Central memory CD4-positive, alpha-beta T cell (primary cell): ENCODE measurements at places on chromosomes 4 and X.

- DNase-seq: no peak
Observed at GRCh38 chr4:150525321-150525868, 56.6 kb upstream of the MAB21L2 start.

DNA sequence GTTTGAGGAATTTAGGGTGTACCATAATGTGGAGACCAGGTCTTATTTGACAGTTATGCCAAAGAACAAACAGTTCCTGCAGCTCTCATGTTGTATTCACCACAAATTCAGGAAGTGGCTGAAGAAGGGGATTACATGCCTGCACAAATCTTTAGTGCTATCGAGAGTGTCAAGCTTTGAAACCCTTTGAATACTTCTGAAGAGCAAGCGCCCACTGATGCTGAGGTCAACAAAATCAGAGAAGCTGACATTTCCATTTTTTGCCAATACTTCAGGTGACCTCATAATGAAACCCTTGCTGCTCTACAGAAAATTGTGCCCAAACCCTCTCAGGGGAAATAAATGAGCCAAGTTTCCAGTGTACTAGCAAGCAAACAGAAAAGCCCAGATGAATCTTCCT is 28.4 kb downstream of the PAK3 start:
- no peak for DNase-seq

GRCh38 chr4:152065545-152065944 is 304.7 kb upstream of the GATB start:
- no peak for DNase-seq

GRCh38 chrX:10756441-10756840 is 136.1 kb upstream of the MID1 start:
- DNase-seq: no peak

- no peak for DNase-seq
Observed at GRCh38 chrX:147736045-147736444, 175.7 kb upstream of the FMR1 start.

DNA sequence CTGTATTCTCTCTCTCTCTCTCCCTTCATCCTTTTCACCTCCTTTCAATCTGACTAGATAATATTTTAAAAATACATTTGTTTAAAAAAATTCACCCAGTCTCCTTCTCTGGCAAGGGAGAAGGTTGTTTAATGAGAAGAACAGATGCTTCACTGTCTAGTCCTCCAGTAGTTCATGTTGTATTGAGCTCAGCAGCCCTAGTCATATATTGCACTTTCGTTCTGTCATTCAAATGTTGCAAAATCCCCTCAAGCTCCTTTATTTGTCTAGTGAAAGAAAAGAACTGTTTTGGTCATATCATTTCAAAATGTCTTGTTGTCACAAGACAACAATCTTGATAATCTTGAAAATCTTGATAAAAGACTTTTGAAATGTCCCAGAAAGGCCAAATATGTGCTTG is 248.0 kb downstream of the GALNTL6 start:
- no peak for DNase-seq

GRCh38 chrX:129963729-129964128 is 18.7 kb upstream of the BCORL1 start:
- no peak for DNase-seq

DNA sequence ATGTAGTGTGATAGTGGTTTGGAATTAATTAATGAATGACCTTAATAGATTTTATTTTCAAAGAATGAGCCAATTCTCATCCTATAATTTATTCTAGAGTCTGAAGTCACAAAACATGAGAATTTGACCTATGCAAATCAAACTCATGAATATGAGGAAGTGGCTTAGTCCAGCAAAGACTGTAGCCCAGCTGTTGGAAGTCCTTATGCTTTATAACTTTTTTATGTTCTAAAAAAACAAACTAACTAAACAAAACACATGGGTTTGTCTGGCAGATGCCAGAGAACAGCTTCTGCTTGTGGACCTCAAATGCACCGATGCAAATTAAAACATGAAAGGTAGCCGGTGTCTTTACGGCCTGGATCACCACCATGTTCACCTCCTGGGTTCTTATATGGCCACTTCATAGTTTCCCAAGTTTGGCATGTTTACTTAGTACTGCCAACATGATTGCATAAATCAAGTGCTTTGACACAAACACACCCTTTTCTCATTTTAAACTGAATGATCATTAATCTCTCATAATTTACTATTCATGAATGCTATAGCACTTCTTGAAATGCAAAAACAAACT is 277.4 kb downstream of the PAPSS1 start:
- DNase-seq: no peak

DNA sequence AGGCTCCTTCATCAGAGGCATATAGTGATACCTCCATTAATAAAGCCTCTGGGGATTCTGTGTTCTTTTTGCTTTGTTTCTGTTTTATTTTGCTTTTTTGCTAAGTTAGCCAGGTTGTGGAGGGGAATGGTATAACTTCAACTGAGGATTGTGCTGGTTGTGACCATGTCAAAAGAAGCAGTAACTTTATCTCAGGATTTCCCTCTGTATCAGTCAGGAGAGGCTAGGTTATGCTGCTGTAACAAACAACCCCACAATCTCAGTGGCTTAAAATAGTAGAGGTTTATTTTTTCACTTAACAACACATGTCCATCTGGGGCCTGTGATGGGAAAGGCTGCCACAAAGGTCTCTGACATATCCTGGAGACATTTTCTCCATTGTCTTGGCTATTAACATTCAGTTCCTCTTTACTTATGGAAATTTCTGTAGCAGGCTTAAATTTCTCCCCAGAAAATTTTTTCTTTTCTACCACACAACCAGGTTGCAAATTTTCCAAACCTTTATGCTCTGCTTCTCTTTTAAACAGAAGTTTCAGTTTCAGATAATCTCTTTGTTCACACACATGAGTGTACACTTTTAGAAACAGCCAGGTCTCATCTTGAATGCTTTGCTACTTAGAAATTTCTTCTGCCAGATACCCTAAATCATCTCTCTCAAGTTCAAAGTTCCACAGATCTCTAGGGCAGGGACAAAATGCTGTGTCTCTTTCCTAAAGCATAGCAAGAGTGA is 64.7 kb downstream of the UCHL1 start:
- DNase-seq: no peak

- no peak for DNase-seq
Observed at GRCh38 chr4:59243038-59243437, 1957.1 kb upstream of the ADGRL3 start.

DNA sequence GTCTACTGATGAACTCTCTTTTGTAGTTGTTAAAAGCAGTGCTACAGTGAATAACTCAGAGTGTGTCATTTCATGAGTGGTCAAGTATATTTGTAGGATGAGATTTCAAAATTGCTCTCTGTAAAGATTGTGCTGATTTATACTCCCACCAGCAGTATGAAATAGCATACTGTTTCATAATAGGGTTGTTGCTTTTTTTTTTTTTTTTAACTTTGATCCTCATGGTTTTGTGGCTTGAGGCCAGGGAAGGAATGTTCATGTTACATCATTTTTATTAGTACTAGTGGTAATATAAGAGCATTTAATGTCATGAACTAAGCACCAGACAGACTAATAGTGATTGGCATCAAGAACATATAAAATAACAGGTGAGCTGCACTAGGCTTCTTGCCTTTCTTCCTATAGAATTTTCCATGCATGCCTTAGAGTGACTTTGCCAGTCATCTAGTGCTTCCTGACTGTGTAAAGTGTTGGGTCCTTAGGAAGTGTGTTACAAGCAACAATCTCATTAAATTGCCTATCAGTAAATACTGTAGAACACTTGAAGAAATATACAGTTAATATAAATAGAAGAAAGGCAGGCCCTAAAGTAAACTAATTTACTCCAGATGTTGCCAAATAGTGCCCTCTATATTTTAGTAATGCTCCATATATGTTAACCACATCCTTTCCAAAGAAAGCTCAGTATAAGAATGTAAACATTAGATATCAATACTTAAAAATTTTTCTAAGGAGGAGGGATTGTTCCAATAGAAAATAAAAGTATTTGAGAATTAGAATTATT is 38.6 kb upstream of the MSMO1 start:
- DNase-seq: no peak

DNA sequence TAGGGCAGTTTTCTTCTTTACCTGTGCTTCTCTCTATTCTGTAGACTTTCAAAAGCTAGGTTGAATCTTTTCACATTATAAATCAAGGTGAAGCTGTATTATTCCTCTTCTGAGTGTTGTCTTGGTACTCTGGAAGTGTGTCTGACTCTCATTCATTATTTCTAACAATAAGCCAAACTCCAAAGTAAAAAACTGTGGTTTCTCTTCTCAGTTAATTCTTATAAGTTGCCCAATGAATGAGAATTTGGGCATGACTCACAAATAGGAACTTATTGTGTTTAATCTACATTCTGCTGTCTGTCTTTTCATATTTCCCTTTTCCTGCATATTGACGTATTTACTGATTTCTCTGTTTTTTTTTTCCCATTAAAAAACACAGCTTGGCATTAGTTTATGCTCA is 714.5 kb downstream of the CCSER1 start:
- DNase-seq: no peak

DNA sequence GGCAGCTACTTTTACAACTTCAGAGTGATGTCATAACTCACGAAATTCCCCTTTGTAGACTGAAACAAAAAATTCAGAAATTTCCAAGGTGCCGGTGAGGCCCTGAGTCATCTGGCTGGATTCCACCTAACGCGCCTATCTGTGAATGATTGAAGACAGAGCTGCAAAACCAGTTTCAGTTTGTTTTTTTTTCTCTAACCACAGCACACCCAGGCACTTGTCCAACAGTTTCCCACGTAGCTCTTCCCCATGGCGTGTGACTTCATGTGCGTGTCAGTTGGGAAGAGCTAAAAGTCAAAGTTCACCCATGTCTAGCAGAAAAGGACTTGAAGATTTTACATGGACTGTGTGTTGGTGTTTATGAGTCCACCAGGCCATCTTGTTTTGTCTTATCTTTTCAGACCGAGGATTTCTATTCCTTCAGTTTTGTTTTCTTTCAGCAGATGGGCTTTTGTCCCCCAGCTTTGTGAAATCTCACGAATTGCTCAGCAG is 16.4 kb downstream of the TCEANC start:
- peak; percentile 58 for DNase-seq

- no peak for DNase-seq
Observed at GRCh38 chr4:8523766-8524165, 56.4 kb upstream of the GPR78 start.

DNA sequence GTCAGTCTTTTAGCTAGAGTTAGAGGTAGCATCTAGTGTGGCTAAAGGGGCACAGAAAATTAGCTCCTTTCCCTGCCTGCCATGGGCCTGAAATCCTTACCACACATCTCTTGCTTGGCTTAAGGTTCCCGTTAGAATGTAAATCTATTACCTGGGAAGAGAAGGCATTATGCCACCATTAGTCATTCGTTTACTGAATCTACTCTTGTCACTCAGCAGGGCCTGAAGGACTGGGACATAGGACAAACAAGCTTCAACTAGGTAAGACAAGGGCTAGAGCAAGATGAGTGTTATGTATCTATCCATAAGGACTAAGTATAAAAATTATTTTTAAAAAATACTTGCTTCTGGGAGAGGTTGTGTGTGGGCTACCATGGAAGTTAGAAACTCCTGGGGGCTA is 112.4 kb downstream of the CT47B1 start:
- DNase-seq: no peak

DNA sequence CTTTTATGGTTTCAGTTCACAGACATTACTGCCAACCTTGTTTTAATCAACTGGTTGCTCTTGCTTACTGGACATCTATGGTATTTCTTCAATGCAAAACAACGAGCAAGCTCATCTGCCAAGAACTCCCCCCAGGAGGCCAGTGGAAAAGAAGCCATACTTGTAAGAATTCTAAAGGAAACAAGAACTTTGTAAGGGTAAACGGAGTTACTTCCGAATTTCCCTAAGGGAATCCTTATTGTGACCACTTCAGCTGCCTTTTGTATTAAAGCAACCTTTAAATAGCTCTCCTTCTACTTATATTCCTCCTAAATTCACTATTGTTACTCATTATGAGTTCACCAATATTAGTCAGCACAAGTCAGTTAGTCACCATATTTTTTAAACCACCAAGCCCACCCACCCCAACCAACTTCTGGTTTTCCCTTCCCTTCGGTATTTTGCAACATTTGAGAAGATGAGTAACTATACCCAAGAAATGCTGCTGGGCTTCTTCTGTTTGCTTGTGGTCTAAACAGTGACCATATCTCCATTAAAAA is 602.8 kb upstream of the DIPK2B start:
- no peak for DNase-seq

- peak; percentile 46 for DNase-seq
Observed at GRCh38 chrX:136598631-136599030, 49.3 kb upstream of the CD40LG start.

GRCh38 chr4:83149865-83150652 is 35.5 kb upstream of the PLAC8 start:
- no peak for DNase-seq

GRCh38 chr4:188941524-188942119 is 802.4 kb downstream of the TRIML1 start:
- DNase-seq: no peak

DNA sequence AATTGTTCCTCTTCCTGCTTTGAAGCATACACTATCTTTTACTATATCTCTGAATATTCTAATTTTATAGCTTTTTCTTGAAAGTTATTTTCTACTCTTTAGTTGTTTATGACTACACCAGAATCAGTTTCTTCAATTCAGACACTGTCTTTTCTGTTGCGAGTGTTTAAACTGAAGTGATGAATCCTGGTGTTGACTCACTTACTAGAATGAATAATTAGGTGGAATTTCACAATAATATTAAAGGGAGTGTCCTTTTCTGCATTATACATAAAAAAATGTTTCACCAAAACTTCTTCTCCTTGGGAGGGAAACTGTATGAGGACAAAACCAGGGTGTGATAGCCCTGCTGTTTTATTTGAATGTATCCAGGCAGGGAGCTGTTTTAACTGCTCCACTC is 1383.1 kb downstream of the C4orf33 start:
- DNase-seq: no peak

DNA sequence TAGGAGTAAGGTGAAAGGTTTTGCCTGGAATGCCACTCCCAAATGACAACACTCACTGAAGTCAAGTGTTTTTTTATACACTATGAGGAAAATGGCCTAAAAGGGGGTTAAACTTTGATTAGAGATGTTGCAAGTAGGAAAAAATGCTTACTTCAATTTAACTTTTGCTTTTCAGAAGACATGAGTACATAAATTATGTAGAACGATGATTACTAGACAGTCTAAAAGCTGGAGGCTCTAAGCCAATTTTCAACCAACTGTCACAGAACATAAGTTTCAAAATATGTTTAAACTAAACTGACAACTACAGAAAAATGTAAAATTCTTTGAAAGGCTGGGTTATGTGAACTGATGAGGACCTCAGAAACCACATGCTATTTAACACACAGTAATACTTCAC is 83.4 kb downstream of the SHISA3 start:
- DNase-seq: no peak

DNA sequence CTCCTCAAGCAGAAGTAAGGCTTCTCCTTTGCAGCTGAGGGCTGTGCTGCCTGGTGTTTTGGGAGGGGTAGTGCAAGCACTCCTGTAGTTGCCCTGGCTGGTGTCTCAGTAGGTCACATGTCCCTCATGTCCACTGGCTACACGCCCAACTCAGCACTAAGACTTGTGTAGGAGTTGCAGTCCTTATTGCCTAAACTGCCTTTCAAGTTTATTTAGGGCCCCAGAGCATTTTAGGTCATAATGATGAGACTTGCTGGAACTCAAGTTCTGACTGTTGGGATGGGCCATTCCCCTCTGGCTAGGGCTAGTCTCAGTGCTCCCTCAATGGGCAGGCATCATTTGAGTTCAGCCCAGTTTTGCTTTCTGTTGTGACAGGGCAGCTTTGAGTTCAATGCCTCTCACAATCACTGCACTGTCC is 44.1 kb downstream of the PPM1K start:
- no peak for DNase-seq
